Activated CD4-positive, alpha-beta T cell treated with anti-CD3 and anti-CD28 coated beads, Interleukin-2, Interleukin-6, amounts not matched to agents 100 ng/mL and 50 ng/mL, durations not matched to agents 16 hours and 8 hours (primary cell): ENCODE measurements at places on chromosomes 16 and 17.

- DNase-seq: no peak
Measured at GRCh38 chr17:13646969-13647542, 45.3 kb upstream of the HS3ST3A1 start.

DNA sequence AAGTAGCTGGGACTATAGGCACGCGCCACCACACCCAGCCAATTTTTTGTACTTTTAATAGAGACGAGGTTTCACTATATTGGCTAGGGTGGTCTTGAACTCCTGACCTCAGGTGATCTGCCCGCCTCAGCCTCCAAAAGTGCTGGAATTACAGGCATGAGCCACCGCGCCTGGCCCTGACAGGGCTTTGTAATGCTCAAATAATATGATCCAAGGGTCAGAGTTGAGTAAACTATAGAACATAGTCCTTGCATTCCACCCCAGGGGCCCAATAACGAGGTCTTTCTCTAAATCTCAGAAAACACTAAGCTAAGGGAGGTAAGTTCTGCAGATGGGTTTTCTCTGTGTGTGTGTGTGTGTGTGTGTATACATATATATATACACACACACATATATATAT lies 5.8 kb upstream of the MEOX1 start:
- no peak for DNase-seq

GRCh38 chr16:58629733-58630640 lies at the start of gene CNOT1:
CNOT1 (minus strand) TSS chr16:58629826; CDS start chr16:58599337, 30,489 bp downstream.
- DNase-seq: peak; percentile 99

- DNase-seq: peak; percentile 39
Measured at GRCh38 chr17:45231481-45232116, 9.9 kb downstream of the FMNL1 start.

GRCh38 chr16:81567987-81568748 lies 123.6 kb downstream of the CMIP start:
- peak; percentile 37 for DNase-seq

- DNase-seq: peak; percentile 75
Measured at GRCh38 chr16:66588981-66589713, 9.9 kb downstream of the CMTM2 start.

GRCh38 chr17:74449306-74449705 lies 17.1 kb upstream of the CD300A start:
- DNase-seq: no peak

GRCh38 chr16:88066234-88066633 lies 115.0 kb downstream of the BANP start:
- no peak for DNase-seq

DNA sequence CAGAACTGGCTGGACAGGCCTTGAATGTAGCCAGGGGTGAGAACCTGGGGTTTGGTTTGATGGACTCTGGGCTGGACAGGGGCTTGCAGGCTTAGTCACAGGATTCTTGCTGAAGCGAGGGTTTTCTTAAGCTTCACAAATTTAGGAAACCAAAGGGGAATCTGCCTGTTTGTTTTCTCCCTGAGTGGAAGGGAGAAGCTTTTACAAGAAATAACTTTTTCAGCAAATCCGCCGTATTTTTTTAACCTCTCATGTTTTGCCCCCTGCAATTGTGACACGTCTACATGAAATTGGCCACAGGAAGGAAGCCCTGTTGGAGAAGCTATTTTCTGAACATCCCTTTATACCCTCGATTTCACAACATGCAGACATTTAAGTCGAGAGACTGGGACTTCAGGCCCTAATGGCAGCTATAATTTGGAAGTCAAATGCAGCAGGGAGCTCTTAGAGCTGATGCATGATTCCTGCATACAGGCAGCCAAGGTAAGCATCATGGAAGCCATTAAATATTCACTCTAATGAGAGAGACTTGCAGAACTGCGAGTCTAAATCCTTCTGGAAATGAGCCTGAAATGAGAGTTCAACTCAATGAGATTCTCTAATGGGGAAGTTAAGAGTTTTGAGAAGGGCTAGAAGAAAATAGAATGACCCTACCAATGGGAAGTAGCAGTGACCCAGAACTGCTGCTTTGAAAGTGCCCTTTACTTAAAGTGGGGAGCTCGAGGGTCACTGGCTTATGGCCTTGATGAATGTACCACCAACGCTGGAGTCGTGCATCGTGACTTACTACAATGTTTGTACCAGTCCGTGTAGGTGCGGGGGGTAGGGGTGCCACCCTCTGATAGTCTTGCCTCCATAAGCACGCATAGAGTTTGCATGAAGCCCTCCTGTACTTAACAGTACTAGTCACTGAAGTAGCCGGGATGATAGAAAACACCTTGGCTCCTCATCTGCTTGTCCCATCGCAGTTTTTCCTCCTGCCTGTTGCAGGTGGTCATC lies 45.1 kb upstream of the IRF8 start:
- DNase-seq: no peak

- DNase-seq: no peak
Measured at GRCh38 chr16:48430890-48431289, 45.7 kb upstream of the SIAH1 start.

DNA sequence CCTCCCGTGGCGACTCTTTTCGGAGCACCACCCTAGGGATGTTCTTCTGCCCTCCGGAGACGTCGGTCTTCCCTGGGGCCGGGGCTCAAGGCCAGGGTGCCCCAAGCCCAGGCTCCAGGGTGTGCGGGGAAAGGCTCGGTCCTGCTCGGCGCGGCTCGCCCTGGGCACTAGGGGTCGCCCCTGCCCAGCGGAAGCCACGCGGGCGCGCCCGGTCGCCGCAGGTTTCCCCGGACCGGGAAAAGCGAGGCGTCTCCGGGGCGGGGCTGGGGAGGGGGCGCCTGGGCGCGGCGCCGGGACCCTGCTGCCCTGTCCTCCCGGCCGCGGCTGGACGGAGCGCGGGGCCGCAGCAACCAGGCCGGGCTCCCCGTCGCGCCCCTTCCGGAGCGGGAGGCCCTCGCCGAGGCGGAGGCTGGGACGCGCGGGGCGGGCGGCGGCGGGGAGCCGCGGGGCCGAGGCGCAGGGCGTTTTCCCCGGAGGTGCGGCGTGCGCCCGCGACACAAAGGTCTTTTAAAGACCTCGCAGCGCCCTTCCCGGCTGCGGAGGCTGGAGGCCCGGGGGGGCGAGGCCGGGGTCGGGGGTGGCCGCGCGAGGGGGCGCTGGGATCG lies 76.4 kb downstream of the MRC2 start:
- peak; percentile 79 for DNase-seq

DNA sequence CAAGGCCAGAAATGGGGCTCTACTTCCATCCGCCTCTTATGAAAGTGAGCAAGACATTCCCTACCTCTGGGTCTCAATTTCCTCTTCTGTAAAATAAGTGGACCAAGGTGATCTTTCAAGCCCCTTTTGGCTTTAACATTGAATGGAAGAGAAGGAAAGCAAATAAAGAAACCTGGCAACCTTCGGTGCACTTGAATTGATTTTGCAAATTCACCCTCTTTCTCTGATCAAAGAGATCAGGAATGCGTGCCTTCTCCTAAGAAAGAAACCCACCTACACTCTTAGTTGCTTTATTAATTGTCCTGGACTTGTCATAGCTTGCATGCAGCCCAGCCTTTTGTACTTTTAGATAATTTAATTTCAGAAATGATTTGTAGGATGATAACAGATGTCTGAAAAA lies 3.0 kb downstream of the MSI2 start:
- DNase-seq: no peak

DNA sequence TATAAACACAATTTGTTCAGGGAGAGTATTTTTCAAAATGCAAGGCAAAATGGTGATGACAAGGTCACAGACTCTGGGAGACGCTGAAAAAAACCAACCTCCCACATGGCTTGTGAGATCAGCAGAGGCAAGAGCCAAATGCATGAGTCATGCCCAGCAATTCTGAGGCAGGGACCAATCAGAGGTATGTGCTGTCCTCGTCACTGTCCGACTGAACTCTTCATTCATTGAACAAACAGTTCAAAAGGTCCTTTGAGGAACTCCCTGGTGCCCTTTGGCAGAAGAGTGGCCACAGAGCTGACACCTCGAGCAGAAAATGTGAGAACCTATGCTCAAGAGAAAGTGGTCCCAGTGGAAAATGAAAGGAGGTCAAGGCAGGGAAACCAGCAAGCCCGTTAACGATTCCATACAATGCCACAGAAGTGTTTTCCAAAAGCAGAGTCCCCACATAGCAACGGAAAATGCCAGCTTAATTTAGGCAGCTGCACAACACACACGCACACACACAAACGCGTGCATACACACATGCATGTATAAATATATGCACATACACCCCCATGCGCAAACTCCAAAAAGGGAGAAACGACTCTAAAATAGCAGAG lies 50.9 kb downstream of the CDH11 start:
- DNase-seq: no peak

- no peak for DNase-seq
Measured at GRCh38 chr17:42289611-42290181, 1.4 kb downstream of the STAT5A start.

DNA sequence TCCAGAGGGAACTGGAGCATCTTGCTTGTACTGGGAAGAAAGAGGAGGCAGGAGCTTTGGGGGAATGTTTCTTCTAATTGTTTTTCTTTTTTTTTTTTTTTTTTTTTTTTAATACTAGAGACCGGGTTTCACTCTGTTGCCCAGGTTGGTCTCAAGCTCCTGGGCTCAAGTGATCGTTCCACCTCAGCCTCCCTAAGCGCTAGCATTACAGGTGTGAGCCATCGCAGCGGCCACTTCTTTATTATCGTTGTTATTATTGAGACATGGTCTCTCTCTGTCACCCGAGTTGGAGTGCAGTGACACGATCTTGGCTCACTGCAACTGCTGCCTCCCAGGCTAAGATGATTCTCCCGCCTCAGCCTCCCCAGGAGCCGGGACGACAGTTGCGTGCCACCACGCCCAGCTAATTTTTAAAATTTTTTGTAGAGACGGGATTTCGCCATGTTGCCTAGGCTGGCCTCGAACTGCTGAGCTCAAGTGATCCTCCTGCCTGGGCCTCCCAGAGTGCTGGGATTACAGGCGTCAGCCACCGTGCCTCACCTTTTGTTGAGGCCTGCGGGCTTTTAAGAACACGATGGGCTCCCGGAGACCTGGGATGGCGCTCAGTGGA lies 137.3 kb upstream of the GSE1 start:
- no peak for DNase-seq

- peak; percentile 16 for DNase-seq
Measured at GRCh38 chr17:77145612-77146245, 5.0 kb downstream of the SEC14L1 start.

DNA sequence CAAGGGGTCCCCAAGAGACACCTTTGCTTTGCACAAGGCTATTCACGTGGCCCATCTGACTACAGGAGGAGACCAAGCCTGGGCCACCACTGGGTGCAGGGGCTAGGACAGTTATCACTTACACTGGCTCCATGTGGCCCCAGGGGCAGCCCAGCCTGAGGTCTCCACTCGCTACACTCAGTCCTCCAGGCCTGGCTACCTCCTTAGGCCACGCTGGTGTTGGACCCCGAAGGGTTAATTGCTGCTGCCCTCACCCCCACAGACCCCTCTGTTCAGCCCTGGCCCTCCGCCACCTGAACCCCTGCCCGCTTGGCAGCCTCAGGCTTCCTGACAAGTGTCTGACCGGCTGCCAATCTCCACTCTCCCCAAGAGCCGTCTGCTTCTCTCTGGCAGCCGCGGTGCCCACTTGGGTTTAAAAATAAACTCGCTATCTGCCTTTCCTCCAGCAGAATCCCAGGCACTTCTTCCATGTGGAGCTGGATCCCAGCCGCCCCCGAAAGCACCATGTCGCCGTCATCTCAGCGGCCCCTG lies 27.8 kb downstream of the ADAM11 start:
- no peak for DNase-seq

DNA sequence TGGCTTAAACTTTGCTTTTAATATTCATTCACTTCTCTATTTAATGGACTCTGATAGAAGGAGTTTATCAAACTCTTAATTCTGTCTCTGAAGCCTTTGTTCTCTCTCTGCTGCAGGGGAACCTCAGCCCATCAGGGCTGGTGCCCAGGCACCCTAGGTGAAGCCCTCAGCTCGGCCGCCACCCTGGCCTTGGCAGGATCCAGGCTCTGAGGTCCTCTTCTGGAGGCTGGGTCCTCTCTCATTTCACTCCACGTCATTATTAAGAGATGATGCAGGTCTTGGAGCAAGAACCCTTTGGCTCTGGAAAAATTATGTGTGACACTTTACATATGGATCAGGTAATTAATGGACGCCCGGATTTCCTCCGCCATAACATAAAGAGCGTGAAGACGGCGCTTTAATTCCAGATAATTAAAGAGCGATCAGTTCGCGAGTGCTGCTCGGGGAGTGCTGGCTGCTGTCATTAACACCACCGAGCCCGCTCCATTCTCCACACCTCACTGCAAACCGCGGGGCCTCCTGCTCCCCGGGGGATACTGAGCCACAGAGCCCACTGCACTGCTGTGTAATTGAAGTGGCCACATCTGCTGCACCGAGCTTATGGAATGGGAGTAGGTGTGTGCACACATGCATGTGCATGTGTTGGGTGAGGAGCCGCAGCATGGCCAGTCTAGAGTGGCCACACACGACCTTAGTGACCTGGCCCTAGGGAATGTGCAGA lies 259.4 kb upstream of the TNRC6C start:
- DNase-seq: no peak

DNA sequence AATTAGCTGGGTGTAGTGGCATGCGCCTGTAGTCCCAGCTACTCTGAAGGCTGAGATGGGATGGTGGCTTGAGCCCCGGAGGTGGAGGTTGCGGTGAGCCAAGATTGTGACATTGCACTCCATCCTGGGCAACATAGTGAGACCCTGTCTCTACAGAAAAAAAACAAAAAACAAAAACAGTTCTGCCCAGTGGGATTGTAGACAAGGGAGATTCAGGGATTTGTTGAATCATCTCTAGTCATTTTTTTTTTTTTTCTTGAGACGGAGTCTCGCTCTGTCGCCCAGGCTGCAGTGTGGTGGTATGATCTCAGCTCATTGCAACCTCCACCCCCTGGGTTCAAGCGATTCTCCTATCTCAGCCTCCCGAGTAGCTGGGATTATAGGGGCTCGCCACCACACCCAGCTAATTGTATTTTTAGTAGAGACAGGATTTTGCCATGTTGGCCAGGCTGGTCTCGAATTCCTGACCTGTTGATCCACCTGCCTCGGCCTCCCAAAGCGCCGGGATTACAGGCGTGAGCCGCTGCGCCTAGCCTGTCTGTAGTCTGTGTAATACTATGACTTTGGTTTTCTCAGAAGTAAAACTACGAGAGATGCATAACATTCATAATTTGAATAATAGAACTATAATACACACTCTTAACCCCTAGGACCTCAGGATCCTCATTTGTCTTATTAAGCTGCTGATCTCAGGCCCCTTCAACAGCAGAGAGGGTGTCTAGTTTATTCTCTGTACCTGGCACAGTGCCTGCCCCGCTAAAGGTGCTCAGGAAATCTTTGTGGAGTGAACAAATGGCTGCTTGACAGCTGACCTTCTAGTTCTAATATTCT lies 1.4 kb downstream of the TEN1 start:
- DNase-seq: no peak
